Fibroblast of gingiva (primary cell): ENCODE measurements at places on chromosomes 5 and 9.

DNA sequence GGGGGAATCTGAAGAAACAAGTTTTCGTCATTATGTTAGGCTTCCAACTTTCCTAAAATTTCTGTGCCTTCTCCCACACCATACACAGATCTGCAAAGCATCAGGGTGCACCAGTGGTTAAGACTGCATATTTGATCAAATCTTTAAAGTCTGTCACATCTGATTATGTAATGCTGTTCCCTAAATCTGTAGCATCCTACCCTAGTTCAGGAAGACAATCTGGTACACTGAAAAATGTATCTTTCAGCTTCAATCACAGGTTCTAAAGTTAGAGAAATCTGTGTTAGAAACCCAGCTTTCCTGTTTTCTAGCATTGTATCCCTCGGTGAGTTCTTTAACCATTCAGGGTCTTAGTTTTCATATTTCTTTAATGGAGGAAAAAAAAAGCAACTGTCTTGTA lies 3.9 kb downstream of the SSBP2 start:
- no peak for DNase-seq

- DNase-seq, result no peak
Measured at GRCh38 chr5:74581988-74582365, 58.6 kb downstream of the ENC1 start.

DNA sequence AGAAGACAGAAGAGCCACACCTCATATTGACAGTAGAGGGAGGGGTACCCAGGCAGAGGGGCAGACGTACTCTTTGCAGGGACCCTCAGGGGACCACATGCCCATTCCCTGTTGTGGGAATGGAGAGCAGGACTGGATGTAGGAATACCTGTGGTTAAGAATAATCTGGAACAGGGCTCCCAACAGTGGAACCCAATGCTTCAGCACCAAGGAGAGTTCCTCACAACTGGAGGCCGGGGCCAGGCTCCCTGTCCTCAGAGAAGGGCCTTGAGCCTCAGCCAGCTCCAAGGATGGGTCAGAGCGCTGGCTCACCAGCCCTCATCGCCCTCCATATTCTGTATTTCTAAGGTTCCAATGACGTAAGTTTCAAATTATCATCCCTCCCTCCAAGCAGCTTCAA lies 7.4 kb upstream of the SHC3 start:
- no peak for DNase-seq

DNA sequence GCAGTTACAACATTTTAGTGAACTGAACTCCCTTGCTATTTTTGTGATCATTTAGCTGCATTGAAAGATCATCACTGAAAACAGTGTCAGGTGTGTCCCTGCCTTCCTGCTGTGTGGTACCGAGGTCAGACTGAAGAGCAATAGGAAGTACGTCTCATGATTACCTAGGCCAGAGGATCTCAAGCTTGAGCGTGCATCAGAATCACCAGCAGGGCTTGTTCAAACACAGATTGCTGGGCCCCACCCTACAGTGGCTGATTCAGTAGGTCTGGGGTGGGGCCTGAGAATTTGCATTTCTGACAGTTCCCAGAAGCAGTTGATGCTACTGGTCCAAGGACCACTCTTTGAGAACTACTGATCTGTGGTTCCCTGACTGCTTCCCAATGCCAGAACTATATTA lies 159.6 kb downstream of the ACTL7B start:
- no peak for DNase-seq

GRCh38 chr5:145984072-145984471 lies 47.7 kb downstream of the SH3RF2 start:
- no peak for DNase-seq

DNA sequence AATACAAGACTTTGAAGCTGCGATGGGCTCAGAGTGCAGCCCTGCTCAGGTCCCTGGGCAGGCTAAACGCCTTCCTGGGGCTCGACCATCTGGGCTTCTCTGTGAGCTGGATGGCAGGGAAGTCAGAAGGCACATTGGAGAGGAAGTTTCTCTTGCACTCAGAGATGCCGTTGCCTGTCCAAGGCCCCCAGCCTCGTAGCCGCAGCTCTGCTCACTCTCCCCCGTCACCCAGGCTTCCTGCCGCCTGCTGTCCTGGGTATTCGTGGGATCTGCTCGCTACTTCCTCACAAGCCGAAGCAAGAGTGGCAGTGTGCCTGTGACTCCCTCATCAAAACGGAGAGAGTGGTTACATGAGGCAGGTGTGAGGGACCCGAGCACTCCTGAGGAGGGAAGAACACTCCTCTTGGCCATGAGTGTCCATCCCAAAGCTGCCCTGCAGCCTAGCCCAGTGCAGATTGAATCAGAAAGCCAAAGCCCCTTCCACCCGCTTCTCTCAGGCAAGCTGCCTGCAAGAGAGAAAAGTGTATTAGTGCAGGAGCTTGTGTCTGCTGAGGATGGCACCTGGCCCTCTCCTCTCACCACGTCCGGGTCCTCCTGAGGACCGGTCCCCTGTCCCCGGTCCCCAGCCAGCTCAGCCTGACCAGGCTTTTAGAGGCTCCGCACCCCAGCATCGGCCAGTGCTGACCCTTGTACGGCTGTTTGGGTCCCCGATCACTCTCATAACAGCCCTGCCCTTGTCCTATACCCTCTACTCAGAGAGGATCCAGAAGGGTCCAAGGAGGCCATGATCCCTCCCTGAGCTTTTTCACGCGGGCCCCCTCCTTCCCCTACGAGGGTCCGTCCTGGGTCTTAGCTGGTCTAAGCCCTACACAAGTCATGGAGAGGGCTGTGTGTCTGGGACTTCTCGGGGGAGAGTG lies 7.3 kb downstream of the FCN2 start:
- DNase-seq, result no peak

DNA sequence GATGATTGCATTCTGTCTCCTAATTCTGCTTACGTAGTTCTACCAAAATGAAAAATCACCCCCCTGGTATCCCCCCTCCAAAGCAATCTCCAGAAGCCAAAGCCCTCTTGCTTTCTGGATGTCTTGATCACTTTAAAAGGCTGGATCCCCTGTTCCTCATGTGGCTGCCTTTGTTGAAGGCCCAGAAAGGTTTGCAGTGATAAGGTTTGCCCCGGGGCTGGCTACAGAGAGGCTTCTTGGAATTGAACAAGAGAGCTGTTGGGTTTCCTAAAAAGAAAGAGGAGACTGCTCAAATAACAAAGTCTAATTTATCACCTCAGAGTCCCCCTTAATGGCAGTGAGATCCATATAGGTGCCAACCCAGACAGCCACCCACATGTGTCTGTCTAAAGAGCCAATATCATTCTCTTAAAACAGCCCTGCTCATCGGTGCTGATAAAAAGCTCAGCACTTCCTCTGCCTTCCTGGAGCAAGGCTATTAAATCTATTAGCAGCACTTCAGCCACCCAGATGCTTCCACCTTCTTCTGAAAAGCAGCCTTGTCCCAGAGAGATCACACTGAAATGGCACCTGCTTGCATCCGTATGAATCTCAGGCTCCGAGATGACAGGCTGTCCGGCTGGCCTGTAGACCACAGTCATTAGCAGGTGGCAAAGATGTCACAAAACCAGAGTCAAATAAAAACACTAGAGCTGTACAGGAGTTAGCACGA lies 70.9 kb downstream of the TEX10 start:
- no peak for DNase-seq

GRCh38 chr5:142325725-142326479 lies 1.1 kb upstream of the SPRY4 start:
- peak; percentile 73 for DNase-seq

DNA sequence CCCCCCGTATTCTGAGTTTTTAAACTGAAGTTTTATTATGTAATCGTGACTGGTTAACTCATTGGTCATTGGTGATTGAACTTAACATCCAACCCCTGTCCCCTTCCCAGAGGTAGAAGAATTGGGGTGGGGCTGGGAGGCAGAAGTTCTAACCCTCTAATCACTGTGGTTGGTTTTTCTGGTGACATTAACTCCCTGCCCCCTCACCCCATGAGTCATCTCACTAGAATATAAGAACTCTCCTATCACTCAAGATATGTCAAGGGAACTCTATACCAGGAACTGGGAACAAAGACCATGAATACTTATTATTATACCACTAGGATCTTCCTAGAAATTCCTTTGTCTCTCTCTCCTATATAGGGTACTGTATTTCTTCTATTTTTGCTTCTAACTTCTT lies 52.3 kb upstream of the CAVIN4 start:
- DNase-seq, result no peak

DNA sequence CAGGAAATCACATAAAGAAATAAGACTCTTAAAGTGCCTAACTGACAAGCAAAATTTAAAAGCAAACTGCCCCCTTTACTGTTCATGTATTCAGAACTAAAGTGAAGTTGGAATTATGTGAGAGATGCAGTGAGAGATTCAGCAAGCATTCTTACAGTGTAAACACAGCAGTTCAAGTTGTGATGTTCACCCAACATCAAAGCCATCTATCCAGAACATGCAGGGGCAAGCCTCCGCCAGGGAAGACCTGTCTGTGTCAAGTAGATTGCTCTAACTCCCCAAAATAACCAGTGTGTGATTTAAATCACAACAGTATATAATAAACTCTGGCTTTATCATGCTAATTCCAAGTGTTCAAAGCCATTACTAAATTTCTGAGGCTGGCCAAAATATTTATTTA lies 233.3 kb downstream of the BNC2 start:
- DNase-seq, result no peak

GRCh38 chr5:159786201-159786600 lies 130.1 kb upstream of the ADRA1B start:
- no peak for DNase-seq

DNA sequence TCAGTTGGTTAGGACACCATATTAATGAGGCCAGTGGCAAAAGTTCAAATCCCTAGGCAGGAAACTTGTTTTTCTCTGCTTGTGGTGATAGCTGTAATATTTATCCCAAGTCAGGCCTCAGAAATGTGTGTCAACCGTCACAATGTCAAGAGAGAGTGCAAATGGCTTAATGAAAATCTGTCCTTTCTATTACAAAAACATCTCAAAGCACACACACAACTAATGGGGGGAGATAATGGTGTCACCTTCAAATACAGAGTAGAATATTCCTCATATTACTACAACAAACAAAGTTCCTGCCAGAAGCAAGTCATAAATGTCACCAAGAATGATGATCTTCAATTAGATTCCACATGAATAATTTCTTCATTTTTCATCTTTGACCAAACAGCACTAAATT lies 127.2 kb upstream of the MARCHF11 start:
- DNase-seq, result no peak

DNA sequence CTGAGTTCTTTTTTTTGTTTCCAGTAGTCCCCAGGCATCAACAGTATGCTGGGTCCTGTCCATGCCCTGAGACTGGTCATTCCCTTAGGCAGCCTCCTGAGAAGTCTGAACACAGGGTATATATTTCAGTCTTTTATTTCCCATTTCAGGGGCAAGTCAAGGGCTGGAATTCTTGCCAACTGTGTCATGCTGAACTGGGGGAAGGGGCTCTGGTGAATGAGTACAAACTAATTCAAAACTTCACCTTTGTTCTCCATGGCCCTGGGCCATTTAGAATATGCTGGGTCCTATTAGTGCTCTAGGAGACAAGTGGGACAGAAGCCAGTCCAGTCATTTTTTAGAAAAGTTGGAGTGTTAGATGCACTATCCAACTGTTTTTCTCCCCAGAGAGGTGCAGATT lies 170.3 kb downstream of the TMC1 start:
- no peak for DNase-seq

DNA sequence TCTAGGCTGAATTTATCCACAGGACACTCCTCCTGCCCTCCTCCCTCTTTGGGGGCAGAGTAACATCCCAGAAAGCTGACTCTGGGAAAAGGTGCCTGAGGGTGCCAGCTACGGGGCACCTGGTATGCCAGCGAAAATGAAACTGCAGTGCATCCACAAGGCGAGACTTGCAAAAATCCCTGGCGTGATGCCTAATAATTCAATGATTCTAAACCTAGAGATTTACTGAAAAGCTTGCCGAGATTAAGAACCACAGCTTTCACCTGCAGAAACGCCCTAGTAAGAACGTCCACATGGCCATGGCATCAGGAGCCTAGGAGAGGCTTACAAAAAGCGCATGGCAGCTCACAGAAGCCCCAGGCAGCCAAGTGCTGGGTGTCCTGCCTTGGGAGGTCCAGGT lies 20.9 kb downstream of the CCNJL start:
- DNase-seq, result no peak

GRCh38 chr9:14961372-14962068 lies 51.3 kb upstream of the FREM1 start:
- no peak for DNase-seq

GRCh38 chr5:170509348-170509660 lies 5.5 kb downstream of the KCNIP1 start:
- DNase-seq, result no peak
